ENCODE measurements at places on chromosomes 3 and 15.

- H3K36me3 ChIP-seq, result no peaks in the 10 kb centered on the region
- H3K4me1 ChIP-seq, result no peaks in the 10 kb centered on the region
- no peak for DNase-seq
- H3K27me3 ChIP-seq, result no peaks in the 10 kb centered on the region
- no peak overlapping the region for H3K4me3 ChIP-seq
Measured at GRCh38 chr3:55501905-55502304, 14.8 kb upstream of the WNT5A start.

DNA sequence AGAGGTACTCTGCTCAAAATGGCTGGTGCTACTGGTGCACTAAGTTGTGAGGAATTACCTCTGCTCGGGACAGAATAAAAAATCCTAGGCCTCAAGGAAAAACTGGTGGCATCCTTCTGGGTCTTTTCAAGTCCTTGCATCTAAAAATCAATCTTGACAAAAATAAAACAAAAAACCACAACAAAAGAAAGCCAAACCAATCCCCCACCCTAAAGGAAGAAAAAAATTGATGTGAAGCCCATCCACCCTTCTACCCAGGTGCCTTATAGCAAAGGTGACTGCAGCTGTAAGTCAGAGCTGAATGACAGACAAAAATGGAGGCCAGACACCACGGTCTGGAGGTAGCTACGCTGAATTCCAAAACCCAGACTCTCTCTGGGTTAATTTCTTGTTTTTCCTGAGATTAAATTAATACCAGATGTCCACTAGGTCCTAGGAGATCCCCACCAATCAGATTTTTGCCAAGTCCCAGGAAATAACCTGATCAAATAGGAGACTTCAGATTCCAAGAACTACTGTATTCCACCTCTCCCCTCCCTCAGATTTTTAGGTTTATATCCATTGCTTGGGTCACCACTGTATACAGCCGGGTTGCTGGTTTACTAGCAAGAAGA is 33.5 kb downstream of the ABCC5 start:
- peaks cover 51% of the 10 kb centered on the region for H3K36me3 ChIP-seq
- DNase-seq, result no peak

DNA sequence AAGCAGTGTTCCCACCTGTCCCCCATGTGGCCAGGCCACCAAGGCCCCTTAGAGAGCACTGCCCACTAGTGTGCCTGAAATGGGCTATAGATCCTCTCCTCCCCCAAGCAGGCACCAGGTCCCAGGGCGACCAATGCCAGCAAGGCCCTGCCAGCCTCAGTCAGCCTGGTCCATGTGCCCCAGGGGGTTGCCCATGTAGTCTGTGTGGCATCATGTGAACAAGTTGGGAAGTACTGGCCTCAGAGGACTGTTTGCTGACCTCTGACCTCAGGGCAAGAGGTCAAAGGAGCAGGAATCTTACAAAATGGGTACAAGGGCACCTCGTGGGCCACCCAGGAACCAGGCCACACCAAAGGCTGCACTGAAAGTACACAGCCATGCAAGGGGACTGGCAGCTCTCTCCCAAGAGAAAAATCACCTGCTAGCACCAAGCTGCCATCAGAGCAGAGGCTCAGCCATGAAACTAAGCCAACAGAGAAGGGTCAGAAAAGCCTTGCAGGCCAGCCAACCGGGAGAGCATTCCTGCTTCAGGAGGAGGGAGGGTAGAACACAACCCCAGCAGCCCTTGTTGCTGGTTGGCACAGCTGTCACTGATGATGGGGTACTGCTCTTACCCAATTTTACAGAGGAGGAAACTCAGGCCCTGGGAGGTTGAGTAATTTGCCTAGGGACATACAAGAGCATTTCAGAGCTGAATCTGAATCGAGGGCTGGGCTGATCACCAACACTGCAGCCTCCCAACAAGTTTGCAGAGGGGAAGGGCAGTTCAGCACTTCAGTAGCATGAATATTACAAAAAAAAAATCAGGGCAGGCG is 5.2 kb upstream of the FURIN start:
- DNase-seq, result peak; percentile 95
- no peaks in the 10 kb centered on the region for H3K27me3 ChIP-seq
- peak overlapping the region; percentile 82 for H3K27ac ChIP-seq
- peak overlapping the region; percentile 6 for H3K4me3 ChIP-seq
- H3K4me1 ChIP-seq, result peaks cover 28% of the 10 kb centered on the region

- H3K36me3 ChIP-seq, result no peaks in the 10 kb centered on the region
- DNase-seq, result no peak
- no peak overlapping the region for H3K4me3 ChIP-seq
- H3K4me1 ChIP-seq, result no peaks in the 10 kb centered on the region
- no peaks in the 10 kb centered on the region for H3K27me3 ChIP-seq
- H3K27ac ChIP-seq, result no peak overlapping the region
Measured at GRCh38 chr3:155738580-155739076, 6.2 kb downstream of the PLCH1 start.

DNA sequence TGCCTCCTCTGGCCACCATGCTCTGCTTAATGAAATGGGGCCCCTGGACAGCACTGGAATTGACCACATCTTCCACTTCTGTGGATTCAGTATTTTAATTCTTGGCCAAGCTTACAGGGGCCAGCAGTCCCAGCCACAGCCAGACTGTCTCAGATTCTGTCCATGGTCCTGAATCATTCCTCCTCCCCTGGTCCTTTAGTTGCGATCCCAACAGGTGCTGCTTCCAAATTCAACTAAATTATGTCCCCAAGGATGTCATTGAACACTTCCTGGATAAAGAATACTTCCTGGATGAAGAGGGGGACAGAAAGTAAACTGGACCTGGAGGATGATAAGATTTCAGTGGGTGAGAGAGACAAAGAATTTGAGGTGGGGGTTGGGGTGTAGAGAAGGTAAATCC is 111.1 kb upstream of the FOXB1 start:
- H3K27me3 ChIP-seq, result no peaks in the 10 kb centered on the region
- peaks cover 9% of the 10 kb centered on the region for H3K4me1 ChIP-seq
- H3K36me3 ChIP-seq, result no peaks in the 10 kb centered on the region
- no peak overlapping the region for H3K4me3 ChIP-seq
- H3K27ac ChIP-seq, result no peak overlapping the region
- peak; percentile 49 for DNase-seq
